ENCODE measurements at places on chromosomes 11 and 22.

- DNase-seq, result no peak
These were observed 1.8 kb downstream of the TUBA8 start for GRCh38 chr22:18112440-18112839.

DNA sequence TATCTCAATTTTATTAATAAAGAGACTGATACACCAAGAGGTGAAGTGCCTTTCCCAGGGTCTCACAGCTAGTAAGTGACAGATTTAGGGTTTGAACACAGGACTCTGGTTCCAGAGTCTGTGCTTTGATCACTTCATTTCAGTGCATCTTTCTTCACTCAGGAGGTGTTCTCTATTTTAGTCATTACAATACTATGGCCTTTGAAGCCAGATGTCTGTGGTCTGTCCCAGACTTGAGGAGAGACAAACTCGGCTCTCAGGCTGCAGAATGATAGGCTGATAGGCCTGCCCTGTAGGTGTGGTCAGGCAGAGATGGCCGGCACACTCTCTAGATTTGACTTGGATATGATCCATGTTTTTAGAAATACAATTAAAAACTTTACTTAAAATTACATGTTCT is 478.5 kb upstream of the CCDC90B start:
- no peak for DNase-seq

- DNase-seq, result no peak
These were observed 1145.1 kb downstream of the LRRC4C start for GRCh38 chr11:40314327-40314726.

DNA sequence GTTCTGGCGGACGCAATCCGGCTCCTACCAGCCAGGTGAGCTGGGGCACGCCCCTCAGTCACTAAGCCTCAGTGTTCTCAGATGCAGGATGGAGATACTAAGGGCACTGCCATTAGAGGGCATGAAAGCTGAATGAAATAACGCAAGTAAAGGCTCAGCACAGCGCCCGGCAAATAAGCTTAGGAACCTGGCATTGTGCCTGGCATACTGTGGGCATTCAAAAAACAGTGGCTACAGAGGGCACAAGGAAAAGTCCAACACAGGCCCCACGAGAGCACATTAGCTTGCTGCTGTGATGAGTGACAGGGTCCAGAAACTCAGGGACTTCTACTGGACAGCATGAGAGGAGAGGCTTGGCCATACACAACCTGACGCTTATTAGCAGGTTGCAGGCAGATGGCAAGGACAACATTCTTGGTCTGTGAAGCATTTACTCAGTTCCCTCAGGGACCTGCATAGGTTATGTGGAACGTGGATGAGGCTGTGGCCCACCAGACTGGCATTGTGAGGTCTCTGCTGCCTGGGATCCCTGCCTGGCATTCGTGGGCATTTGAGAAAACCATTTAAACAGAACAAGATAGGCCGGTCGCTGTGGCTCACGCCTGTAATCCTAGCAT is 12.2 kb downstream of the TXN2 start:
- DNase-seq, result no peak

- DNase-seq, result no peak
These were observed 894.6 kb downstream of the METTL15 start for GRCh38 chr11:29002816-29003215.

DNA sequence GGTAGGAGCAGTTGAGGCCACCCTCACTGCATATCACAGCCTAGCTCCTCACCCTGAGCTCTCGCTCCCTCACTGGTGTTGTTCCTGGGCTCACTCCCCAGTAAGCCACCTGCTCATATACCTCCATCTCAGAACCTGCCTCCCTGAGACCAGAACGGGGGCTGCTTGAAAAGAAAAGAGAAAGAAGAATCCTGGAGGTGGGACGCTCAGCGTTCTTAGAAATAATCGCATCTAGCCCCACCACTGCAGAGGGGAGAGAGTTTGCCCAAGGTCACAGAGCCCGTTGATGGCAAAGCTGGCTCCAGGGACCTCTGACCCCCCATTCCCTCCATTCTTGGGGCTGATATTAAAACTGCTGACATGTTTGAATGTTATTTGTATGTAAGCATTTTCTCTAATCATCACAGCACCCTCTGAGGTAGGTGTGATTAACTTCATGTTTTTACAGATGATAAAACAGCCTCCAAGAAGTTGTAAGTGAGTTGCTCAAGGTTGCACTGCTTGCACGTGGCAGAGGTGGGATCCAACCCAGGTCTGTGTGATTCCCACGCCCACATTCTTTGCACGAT is 132.6 kb upstream of the TEAD1 start:
- no peak for DNase-seq

DNA sequence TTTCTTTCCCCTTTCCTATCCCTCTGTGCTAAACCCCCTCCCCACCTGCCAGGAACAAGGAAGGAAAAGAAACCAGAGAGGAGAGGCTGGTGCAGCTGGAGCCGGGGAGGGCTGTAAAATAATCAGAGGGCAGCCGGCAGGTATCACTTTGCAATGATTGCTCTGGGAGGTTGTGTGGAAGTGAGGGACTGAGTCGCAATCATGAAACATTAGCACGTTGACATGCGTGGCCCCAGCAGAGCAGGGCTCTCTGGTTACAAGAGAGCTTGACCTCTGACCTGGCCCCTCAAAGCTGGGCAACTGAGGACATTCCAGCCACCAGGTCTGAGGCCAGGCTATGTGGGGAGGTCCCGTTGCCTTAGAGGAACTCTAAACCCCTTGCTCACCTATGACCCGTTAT is 170.8 kb upstream of the BDNF start:
- no peak for DNase-seq

DNA sequence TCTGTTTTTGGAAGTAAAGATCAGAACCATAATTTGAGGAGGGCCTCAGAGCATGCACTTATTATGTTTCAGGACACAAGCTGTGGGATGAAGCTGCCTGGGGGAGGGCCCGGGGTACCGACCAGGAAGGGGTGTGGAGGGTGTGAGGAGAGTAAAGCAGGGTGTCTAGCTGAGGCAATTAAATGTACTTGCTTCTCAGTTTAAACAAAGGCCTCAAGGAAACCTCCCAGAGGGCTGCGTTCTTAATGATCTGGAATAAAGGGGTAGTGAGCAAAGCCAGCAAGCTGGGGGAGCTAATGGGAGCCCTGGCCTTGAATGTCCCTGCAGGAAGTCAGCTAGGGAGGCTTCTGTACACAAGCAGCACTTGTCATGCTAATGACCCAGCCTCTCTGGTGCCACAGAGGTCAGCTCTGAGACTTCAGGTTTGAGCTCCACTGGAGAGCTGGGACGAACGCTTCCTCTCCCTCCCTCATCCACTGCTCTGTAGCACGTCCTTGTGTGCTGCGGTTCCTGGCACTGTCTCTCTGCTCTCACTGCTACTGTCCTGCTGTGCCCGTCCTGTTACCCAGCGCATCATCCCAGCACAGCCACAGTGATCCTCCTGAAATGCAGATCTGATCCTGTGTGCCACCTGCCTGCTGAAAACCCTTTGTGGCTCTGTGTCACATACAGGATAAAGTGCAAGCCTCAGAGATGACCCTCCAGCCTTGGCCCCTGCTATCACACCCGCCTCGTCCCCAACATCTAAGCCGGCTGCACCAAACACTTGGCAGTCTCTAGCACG is 159.7 kb downstream of the DBX1 start:
- DNase-seq, result no peak

- no peak for DNase-seq
These were observed at the start of gene PRSS23 for GRCh38 chr11:86800076-86800959. PRSS23 (plus strand) TSS chr11:86800542; CDS start chr11:86807644, 7,102 bp downstream.

All from activated CD4-positive, alpha-beta T cell treated with anti-CD3 and anti-CD28 coated beads, Interleukin-2, amount 50 U/mL, for 24 hours (primary cell).